Activated CD4-positive, alpha-beta T cell treated with anti-CD3 and anti-CD28 coated beads, Interleukin-2, amount 50 U/mL, for 4 hours (primary cell): ENCODE measurements at places on chromosomes 5 and 9.

DNA sequence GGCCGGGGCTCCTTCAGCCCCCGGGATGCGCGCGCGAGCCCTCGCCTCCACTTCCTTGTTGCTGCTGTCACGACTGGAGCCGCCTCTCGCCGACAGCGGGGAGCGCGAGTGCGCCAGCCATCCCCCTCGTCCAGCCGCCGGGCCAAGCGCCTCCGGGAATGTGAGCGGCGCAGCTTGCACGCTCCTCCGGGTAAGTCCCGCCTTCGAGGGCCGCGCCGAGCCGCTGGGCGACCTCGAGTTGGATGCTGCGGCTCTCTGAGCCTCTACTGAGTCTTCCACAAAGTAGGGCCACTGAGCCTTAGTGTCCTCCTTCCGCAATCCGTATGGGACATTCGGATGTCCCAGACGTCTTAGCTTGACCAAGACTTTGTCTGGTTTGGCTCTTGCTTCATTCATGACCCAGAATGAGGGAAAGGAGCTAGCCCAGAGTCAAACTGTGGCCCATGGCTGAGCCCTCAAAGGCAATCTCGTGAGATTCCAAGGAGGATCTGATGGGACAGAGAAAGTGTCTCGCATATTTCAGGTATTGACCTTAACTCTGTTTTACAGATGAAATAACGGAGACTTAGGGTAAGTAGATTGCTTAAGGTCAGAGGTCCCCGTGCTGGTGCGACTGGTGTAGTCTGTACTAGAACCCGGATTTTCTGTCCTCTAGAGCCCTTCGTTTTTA, 586 bp downstream of the HMGXB3 start:
- DNase-seq: peak; percentile 17

DNA sequence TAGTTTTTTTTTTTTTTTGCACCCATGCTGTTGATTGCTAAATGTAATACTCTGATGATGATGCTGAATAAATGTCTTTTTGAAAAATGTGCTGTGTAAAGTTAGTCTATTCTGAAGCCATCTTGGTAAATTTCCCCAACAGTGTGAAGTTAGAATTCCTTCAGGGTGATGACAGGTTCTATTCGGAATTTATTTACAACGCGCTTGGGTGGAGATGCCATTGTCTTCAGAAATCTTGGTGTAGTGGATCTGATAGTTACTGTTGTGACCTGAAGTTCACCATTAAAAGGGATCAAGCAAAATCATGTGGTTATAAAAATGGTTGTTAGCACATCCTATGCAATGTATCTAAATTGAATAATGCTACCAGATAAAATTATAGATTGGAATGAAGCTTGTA, 36.3 kb upstream of the DMRT1 start:
- DNase-seq: no peak

DNA sequence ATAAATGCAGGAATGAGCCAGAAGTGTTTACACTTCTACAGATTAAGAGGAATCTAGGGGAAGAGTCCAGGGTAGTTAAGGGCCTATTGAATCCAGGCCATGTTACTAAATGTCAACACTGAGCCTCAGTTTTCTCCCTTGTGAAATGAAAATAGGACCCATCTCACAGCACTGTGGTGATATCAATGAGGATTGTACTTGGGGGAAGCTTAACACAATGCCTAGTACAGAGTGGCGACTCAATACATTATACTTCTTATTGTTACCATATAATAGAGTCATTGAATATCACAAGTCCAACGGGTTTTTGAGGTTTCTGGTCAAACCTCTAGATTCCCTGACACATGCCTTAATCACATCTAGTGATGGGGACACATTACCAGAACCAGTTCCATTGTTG, 4.6 kb downstream of the TRUB2 start:
- no peak for DNase-seq

DNA sequence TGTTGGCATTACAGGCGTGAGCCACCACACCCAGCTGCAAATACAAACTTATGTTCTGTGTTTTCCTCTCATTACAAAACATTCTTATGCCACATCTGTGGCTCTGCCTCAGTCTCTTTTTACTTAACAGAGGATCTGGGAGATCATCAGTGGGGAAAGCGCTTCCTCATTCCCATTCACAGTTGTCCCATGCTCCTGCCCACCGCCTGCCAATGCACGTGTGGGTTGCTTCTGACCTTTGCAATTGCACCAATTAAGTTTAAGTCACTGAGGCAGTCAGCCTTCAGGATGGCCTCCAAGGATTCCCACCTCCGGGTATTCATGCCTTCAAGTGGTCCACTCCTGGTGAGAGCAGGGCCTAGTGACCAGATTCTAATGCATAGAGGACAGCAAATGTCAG, 34.9 kb upstream of the EEIG1 start:
- DNase-seq: no peak

DNA sequence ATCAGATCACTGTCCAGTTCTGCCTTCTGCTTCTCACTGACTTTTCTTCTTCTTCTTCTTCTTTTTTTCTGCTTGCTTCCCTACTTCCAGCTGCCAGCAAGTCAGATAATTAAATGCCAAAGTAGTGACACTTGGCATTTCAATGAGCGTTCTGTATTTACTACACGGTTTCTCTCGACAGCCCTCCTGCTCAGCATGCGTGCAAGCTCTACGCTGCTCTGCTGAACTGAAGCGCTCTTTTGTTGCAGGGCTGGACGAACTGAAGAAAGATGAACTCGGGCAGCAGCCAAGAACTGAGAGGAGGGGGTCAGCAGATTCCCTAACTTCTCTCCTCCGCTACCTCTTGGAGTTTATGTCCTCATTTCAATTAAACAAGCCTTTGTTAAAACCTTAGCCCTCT, 319.1 kb downstream of the GLIS3 start:
- DNase-seq: no peak

GRCh38 chr5:67792891-67793290, 422.7 kb upstream of the PIK3R1 start:
- no peak for DNase-seq

- DNase-seq: no peak
Observed at GRCh38 chr5:119470105-119470763, 17.9 kb downstream of the HSD17B4 start.

DNA sequence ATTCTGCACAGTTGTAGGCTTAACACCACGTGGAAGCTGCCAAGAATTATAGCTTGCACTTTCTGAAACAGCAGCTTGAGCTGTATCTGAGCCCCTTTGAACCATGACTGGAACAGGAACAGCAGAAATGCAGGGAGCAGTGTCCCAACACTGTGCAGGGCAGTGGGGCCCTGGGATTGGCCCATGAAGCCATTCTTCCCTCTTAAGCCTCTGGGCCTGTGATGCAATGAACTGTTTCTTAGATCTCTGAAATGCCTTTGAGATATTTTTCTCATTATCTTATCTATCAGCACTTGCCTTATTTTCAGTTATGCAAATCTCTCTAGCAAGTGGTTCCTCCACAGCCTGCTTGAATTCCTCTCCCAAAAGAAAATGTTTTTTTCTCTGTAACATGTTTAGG, 87.0 kb upstream of the MTAP start:
- no peak for DNase-seq

DNA sequence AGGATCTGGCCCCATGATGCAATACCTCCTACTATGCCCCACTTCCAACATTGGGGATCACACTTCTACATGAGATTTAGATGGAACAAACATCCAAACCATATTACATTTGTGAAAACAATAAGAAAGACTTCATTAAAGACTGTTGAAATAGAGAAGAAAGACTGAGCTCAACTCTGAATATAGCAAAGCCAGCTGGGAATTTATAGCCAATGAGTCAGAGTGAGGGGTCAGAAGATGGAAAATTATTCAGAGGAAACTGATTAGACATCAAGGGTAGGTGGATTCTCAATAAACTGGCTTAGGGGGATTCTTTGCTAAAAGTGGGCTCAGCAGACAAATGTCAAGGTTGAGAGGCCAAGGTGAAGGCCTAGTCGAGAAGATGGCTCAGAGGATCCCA, 25.6 kb downstream of the BTF3 start:
- no peak for DNase-seq

DNA sequence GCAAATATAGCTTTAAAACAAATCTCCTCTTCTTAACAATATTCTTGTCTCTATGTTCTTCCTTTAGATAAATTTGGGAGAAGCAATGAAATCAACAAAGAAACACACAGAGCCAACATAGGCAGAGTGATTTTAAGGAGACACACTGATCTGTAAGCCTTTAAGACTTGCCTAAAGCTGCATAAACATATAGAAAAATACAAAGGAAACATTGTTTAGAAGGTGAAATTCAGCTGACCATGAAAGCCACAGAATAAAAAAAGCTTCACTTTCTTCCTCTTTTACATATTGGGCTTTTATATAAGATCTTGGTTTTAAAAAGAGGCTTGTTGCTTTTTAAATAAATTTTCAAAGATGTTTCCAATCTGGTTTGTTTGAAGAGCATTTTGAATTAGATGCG, 1277.5 kb downstream of the EFNA5 start:
- no peak for DNase-seq

- DNase-seq: no peak
Observed at GRCh38 chr9:115359017-115359780, 241.2 kb upstream of the TNC start.

DNA sequence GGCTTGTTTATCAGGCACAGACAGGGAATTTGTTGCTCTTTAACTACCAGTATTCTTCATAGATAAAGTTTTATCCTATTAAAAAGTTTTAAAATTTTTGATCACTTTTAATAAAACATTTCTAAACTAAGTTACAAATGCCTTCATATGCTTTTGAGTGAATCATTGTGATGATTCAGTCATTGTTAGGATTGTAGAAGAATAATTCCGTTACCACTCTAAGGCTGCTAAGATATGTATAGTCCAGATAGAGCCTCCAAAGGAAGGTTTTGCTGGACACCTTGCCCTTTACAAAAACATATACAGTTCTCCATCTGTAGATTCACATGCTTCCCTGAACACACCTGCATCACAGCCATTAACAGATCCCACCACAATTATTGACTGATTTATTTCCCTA, 233.7 kb downstream of the SPOCK1 start:
- DNase-seq: no peak

GRCh38 chr9:5518171-5518936, 8.0 kb downstream of the PDCD1LG2 start:
- DNase-seq: no peak

GRCh38 chr5:51347704-51348103, 35.5 kb upstream of the ISL1 start:
- DNase-seq: no peak

DNA sequence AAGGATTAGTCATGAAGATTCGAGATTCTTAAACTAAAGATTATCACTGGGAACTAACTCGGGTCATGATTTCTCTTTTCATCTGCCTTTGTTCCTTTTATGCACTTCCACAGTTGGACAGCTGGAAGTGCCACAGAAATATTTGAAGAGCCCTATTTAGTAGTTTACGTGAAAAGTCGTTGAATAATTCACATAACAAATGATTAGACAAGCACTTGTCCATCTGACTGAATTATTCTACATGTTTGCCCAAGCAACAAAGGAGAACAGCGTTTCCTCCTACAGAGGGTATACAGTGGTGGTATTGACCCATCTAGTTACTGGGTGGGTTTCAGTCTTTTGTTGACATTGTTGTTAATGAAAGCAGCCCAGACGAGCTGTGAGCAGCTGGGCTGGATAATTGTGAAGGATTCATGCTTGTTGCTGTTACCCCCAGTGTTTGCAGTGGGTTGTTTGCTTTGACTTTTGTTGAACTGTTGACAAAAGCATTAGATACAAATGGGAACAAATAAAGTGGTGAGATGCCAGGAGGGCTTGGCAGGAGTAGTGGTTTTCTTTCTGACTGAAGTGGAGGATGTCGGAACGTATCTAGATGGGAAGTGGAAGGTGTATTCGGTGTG, 96.2 kb downstream of the TLE4 start:
- DNase-seq: no peak

- DNase-seq: no peak
Observed at GRCh38 chr5:67453111-67453905, 256.7 kb upstream of the CD180 start.

DNA sequence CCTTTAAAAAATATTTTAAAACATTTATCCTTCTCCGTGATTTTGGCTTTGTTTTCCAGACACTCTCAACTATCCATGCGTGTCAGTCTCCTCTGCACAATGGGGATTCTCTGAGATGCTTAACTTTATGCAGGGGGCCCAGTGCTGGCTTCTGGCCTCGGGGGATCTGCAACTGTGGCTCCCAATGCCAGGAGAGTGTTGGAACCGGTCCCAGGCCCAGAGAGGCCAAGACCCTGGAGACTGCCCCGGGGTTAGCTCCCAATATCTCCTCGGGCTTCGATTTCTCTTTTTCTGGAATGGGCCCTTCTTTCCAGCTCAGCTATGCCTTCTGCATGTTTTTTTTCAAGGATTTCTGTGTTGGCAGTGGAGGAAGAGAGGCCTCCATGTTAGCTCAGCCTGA, 20.1 kb upstream of the SARDH start:
- DNase-seq: no peak

DNA sequence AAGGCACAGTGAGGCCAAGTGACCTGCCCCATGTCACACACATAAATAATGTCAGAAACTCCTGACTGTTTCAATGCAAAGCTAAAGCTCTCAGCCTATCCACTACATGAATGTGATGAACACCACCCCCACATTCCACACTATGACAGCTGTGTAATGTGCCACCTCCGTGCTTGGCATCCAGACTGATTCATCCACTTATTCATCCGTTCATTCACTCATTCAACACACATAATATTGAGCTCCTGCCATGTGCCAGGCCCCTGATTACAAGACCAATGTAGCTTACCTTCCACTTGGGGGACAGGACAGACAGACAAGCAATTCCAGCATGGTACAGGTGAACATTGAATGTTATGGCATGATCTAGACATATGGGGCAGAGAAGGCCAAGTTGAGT, 46.2 kb upstream of the FABP6 start:
- DNase-seq: no peak

DNA sequence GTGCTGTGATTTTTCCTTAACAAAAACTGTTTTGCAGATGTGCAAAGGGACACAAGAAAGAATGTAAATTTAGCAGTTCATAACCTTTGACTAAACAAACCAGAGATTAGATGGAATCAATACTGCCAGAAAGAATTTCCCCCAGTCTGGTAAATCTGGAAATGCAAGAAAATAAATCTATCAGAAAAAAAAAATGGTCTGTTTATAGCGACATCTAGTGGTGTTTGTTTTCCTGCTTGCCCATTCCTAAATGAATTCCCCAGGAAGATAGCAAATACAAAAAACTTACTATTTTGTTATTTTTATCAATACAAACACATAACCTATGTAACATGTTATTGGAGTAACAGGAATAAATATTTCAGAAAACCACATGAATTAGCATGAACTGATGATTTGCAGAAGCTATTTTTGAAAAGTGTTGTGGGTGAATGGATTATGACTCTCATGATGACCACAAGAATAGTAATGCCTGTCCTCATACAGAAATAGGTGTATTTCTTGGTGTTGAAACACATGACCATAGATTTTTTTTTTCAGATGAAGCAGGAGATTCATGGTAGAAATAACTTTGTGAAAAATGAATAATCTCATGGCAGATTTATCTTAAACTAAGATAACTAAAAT, 1703.8 kb downstream of the MAT2B start:
- DNase-seq: no peak

DNA sequence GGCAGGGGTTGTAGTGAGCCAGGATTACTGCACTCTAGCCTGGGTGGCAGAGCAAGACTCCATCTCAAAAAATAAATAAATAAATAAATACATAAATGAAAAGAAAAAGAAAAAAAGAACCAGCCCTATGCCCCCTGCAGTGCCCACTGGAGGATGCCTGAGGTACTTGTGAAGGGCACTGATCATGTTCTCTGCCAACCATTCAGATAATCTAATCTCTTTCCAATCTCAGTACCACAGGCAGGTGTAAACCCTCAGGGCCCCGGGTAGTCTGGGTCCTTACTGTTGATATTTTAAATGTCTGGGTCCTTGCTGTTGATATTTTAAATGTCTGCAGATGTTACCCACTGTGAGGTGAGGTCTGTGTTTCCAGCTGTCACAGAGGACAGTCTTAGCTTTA, 321.8 kb upstream of the ADCY2 start:
- DNase-seq: no peak

- DNase-seq: no peak
Observed at GRCh38 chr5:16579142-16579847, 37.5 kb downstream of the RETREG1 start.
